ENCODE measurements at places on chromosomes 4 and X. TPM values are rescaled to one million over a fixed set of nuclear protein-coding genes. Genes with fewer than 3 reads are reported as not detected.

HAUS7 gene
- total RNA-seq: 62.6 TPM

RGN gene
- total RNA-seq: not detected

DNA sequence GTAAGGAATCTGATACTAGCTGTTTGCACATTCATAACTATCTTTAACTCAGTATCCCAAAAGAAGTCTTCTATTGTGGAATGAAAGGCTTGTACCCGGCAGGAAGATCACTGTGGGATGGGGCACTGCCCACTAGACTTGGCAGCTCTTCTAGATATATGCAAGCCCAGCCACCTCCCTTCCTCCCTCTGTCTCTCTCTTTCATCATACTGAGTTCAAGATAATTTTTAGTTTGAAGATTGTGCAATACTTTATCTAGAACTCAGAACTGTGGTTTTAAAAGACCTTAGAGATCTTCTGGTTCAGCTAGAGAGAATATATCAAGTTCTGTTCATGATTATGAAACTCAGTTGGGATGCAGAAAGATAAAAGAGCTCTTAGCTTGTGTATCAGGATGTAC lies 22.5 kb upstream of the GPR34 start:
- DNase-seq: no peak

DNA sequence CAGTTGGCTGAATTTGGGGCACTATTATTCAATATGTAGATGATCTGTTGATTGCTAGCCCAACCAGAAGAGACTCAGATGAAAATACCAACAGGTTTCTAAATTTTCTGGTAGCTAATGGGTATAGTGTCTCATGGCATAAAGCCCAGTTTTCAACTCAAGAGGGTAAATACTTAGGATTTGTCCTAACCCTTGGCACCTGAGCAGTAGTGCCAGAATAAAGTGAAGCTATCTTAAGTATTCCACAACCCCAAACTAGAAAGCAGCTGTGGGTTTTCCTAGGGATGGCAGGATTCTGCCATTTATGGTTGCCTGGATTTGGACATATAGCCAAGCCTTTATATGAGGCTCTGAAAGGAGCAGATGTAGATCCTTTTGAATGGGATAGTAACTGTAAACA lies 119.0 kb downstream of the AGTR2 start:
- DNase-seq: no peak

- no peak for DNase-seq
Observed at GRCh38 chrX:101080326-101081124, 1.8 kb downstream of the TMEM35A start.

DNA sequence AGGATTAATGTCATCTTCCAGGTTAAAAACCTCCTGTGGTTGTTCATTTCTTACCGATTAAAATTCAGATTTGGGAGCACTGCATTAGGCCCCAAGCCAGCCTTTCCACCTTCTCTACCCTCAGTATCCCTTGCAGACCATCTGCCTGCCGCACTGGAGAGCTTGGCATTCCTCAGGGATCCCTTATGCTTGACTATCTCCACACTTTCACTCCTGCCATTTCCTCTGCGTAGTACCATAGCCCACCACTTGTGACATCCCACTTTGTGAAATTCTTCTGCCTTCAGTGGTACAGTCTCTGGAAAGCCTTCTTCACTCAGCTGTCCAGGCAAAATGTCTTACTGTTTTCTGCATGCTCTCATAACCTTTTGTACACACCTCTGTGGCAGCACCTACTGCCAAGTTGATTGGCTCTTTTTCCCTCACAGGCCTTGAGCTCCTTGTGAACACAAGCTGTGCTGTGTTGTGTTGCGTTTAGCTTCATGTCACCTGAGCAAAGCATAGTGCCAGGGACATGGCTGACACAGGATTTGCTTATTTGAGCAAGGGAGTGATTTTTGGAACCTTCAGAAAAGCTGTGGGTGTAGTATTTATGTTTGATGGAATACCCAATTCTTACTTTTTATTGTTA lies 156.4 kb downstream of the ARX start:
- no peak for DNase-seq

DNA sequence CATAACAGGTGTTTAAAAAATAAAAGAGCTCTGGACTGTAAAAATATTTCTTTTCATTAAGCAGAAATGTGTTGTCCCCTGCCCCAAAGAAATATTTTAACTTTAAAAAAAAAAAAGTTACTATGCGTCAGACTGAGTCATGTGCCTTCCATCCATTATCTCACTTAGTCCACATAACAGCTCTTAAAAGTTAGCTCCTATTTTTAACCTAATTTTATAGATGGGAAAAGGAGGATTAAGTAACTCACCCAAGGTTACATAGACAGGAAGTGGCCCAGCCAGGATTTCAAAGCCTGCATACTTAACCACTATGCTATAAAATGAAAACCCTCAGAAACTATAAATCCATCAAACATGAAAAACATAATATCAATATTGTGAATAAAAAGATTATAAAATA lies 97.7 kb downstream of the MANBA start:
- peak; percentile 88 for DNase-seq

DNA sequence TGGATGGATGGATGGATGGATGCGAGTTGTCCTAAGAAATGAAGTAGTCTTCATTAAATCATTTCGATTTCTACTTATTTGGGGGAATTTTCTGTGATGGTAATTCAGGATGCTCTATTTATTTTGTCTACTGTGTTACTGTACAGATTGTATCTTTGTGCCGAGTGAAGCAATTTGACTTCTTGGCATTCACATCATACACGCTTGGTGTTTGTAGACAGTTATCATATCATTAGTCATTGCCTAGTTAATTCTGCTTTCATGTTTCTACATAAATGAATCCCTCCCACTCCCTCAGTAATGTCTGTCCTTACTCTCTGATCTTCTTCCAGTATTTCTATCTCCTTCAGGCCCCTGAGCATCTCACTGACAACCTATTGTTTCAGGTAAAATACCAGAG lies 64.0 kb downstream of the RASGEF1B start:
- no peak for DNase-seq

GRCh38 chr4:114178392-114178791 lies 198.9 kb upstream of the ARSJ start:
- DNase-seq: no peak

DNA sequence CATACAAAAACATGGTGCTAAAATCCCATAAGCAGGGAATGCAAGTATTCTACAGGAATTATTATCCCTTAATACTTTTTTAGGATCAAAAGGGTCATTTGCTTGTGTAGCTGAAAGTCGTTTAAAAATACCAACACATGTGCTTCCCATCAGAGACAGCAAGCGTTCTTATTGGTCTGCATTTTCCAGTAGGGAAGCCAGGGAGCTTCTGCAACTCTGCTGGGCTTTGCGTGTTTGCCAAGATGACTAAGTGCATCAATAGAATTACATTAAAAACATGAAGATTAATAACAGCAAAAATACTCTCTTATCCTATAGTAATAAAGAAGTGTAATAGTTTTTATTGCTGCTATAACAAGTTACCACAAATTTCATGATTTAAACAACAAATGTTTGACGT lies 111.2 kb downstream of the QDPR start:
- no peak for DNase-seq

DNA sequence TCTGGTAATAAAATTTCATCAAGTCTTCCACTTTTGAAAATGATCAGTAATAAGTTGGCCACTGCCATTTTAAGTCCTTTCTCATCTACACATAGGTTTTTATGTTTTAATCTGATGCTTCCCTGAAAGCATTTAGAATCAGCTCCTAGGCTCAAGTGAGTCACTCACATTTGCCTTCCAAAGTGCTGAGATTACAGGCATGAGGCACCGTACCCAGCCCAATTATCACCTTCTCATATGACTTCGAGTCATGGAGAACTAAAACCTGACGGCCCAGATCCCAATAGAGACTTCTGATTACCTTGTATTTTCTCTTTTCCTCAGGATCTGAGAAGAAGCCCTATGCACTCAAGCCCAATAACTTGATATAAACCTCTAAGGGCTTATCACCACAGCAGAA lies 140.8 kb downstream of the OPHN1 start:
- DNase-seq: peak; percentile 10

Measured in A172 (cell line).